Thoracic aorta (tissue), 2 donors: ENCODE measurements at places on chromosomes 11 and 22. TPM values are rescaled to one million over a fixed set of nuclear protein-coding genes. Genes with fewer than 3 reads are reported as not detected.

DNA sequence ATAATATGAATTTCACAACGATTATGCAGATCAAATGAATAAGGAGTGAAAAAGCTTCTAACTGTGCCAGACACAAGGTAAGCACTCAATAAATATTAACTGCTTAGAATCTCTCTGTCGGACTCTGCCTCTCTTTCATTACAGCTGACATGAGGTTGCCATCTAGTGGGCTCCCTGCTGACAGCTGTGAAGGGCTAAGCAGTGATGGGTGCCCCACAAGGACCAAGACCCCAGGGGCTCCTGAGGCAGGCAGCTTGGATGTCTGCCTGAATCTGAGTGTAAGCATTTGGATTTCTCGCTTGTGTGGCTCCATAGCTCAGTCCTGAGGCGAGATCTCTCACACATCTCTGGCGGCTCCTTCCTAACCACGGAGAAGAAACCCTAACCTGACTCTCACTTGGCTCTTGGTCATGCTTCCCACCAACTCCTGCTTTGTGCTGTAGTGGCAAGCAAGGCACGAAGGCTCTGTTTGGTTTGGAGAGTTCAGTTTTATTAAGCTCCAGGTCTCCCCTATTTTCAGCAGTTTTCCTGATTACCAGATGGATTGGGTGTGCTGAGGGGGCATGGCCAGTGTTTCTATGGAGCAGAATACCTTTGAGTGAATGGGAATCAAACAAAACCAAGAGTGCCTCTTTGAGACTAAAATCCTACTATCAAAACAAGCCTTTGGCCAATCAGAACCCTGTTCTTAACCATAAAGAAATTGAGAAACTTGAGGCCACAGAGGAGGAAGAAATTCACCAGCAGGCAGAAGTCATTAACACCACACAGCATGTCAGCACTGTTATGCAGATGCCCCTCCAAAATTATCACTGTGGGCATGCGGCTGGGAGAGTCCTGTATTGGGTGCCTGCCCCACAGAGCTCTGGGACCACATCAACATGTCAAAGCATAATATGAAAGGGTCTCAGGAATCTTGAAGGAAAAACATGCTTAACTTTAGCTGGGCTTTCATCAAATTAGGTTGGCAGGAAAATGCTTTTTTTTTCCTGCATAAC lies 152.8 kb upstream of the NTM start:
- DNase-seq = no peak

- no peak for DNase-seq
Measured at GRCh38 chr11:34795641-34796040, 120.5 kb downstream of the APIP start.

- peak; percentile 44 for DNase-seq
Measured at GRCh38 chr11:67401495-67402191, at the start of gene PPP1CA. TSS of gene PPP1CA (minus strand) at chr11:67401858. CDS start at chr11:67401782, 76 bp downstream.

DNA sequence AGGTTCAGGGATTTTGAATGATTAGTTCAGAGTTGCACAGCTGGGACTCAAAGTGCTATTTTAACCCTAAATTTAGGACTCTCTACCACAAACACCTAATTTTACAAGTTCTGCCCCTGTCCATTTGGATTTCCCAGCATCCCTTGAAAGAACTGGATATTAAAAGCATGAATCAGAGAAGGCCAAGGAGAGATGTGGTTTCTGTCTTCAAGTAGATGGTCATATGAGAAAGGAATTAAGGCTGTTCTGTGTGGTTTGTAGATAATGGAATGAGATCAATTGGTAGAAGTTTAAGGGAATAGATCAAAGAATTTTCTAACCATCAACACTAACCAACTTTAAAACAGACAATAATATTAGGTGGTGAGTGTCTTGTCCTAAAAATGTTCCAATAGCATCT lies 106.4 kb upstream of the TENM4 start:
- DNase-seq = no peak

GRCh38 chr22:44347080-44347479 lies 34.3 kb upstream of the SHISAL1 start:
- no peak for DNase-seq

Gene SLC17A6
- not detected for total RNA-seq

DNA sequence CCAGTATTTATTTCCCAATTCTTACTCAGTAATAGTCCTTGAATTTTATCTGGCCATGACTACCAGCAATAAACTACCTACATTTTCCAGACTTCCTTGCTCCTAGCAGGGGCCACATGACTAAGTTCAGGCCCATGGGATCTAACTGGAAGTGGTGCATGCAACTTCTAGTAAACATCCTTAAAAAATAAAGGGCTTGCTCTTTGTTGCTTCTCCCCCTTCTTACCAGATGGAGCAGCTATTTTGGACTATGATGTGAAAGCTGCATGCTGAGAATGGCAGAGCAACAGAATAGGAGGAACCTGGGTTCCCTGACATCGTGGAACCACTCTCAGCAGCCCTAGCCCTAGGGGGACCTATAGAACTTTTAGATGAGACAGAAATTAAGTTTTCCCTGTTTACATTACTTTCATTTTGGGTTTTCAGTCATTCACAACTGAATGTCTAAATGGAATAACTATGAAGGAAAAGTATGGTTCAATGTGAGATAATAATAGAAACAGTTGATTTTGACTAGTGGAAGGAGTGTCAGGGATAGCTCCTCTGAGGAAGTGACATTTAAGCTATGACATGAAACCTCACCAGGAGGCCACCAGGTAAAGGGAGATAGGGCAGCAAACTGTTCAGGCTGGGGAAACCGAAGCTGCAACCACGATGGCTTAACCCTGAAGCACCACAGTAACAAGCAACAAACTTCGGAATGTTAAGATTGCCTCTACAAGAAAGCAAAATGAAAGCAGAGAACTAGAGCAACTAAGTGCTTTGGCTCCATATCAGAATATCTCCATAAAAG lies 48.9 kb downstream of the PHF21A start:
- no peak for DNase-seq

- no peak for DNase-seq
Measured at GRCh38 chr11:118813551-118813950, 22.6 kb upstream of the DDX6 start.
